HT1080 (cell line): ENCODE measurements at places on chromosomes 1 and 21.

DNA sequence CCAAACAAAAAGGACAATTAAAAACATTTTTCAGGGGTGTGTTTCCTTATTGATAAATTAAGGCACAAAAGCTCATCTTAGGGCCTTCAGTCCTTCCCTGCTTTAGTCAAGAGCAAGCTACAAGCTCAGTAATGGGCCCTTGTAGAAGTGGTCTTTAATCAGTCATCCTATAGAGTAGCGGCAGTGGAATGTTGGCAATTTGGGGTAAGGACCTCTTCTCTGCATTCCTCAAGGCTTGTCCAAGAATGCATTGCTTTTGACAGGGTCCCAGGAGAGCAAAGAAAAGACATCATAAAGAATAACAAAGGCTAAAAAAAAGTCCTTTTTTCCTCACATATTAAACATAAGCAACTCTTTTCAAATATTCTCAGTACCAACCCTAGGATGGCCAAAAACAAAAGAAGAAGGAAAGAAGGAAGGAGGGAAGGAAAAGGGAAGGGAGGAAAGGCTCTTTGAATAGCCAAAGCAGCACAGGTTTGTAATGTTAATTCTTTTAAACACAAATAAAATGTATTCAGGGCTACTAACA, 27.3 kb upstream of the CAMK1G start:
- DNase-seq = no peak

DNA sequence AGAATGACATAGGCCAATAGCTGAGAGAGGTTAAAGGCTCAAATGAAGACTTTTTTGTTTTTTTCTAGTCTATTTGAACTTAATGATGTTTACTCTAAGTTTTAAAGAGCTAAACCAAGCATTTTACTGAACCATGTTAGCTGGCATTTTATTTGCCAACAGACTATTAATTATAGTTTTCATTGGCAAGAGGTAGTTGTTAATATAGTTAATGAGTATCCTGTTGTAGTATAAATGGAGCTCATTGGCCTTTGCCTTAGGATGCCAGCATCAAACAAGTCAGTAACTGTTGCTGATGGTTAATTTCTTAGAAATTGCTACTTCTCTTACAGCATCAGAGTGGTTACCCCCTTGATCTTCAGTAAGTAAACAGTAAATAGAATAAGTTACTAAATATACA, 339.0 kb upstream of the B3GALT2 start:
- DNase-seq = no peak

DNA sequence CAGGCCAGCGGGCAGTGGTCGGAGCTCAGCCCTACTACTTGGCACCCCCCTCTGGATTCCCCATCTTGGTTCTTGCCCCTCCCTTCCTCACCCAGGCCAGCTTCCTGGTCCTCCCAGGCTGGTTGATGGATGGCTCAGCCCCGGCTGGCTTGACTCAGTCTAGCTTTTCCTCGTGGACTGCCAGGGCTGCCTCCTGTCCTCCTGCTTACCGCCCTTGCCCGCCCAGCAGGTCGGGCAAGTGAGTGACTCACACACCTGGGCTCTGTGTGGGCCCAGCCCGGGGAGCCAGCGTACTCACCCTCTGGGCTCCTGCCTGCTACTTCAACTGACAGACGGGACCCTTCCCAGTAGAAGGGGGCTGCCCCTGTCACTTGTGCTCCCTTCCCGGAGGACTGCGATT, 19.5 kb upstream of the ARHGEF10L start:
- DNase-seq = peak; percentile 15

- DNase-seq = peak; percentile 74
Observed at GRCh38 chr1:192225703-192226102, 67.4 kb downstream of the RGS18 start.

GRCh38 chr21:37863842-37864241, 52.4 kb downstream of the KCNJ6 start:
- DNase-seq = peak; percentile 61

GRCh38 chr21:25062061-25062460, 545.2 kb downstream of the MRPL39 start:
- peak; percentile 10 for DNase-seq

- no peak for DNase-seq
Observed at GRCh38 chr1:23126801-23127200, 41.9 kb downstream of the LUZP1 start.

DNA sequence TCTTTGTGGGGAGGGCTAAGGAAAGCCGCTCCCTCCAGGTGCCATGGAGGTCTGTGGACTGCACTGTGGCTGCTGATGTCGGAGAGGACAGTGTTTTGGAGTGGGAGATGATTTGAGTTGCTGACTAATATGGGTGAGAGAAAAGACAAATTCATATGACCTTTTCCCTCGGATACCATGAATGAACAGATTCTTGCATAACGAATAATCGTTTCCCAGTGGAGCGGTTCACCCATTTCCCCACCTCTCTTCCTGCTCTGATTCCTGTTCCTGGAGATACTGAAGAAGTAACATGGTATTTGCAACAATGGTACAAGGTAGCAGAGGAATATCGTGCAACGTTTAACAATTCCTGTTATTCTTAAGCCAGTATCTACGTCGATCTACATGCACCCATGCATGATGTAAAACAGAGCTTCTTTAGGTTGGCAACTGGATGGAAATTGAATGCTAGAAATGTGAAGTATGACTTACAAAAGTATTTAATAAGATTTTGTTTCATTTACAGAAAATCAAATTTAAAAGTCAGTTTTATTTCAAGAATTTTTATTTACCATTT, 227.1 kb downstream of the TOMM20 start:
- DNase-seq = no peak

- no peak for DNase-seq
Observed at GRCh38 chr1:60893136-60893930, 189.0 kb upstream of the NFIA start.

DNA sequence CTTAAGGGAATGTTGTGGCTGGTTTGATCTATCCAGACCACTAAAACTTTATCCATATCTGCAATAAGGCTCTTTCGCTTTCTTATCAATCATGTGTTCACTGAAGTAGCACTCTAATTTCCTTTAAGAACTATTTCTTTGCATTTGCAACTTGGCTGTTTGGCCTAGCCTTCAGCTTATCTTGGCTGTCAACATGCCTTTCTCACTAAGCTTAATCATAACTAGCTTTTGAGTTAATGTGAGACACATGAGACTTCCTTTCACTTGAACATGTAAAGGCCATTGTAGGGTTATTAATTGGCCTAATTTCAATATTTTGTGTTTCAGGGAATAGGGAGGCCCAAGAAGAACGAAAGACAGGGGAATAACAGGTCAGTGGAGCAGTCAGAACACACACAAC, 124.7 kb downstream of the TNFSF18 start:
- no peak for DNase-seq

- DNase-seq = peak; percentile 8
Observed at GRCh38 chr1:113647164-113647563, 112.1 kb downstream of the PHTF1 start.

GRCh38 chr1:223114871-223115270, 28.2 kb downstream of the TLR5 start:
- no peak for DNase-seq

DNA sequence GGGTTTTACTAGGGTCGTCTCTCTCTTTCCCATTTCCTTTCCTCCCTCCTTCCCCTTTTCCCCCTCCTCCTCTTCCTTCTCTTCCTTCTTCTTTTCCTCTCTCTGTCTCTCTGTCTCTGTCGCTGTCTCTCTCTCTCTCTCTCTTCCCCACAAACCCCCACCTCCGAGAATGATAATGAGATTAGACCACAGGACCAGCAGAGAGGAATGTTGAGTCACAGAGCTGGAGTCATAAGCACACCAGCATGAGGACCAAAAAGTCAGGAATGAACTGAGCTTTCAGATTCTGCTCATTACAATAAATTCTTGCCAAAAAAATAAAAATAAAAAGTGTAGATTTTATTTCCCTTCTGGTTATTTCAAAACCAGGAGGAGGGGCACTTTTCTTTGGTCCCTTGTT, 377.4 kb downstream of the LTN1 start:
- DNase-seq = peak; percentile 53

GRCh38 chr1:54167422-54168139, 14.8 kb upstream of the CDCP2 start:
- peak; percentile 80 for DNase-seq

DNA sequence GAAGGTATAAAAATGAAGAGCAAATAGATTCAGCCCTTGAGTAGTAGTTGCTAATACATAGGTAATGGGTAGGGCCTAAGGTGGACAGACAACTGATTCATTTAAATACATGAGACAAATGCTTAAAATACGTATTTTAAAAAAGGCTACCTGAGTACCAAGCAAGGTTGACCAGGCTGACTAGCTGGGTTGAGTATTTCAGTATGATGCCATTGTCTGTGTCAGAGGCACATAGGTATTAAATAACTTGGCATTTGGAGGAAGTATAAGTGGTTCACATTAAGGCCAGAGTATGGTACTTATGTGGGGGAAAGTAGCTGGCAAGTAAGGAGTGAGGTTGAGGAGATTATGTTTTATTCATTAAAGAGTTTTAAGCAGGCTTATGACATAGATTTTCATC, 19.4 kb downstream of the NEK7 start:
- no peak for DNase-seq

DNA sequence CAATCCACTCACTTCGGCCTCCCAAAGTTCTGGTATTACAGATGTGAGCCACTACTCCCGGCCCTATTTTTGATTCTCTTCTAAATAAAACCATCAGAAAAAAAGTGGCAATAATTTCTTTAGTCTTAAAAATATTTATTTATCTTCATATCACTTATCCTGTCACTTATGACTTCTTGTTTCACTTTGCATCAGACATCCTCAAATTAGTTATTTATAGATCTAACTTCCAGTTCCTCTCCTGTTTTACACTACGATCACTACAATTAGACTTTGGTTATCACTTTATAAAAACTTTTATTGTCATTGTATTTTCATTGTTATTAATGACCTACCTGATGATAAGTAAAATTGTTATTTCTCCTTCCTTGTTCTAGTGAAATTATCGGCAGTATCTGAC, 783.4 kb upstream of the BRINP3 start:
- no peak for DNase-seq

DNA sequence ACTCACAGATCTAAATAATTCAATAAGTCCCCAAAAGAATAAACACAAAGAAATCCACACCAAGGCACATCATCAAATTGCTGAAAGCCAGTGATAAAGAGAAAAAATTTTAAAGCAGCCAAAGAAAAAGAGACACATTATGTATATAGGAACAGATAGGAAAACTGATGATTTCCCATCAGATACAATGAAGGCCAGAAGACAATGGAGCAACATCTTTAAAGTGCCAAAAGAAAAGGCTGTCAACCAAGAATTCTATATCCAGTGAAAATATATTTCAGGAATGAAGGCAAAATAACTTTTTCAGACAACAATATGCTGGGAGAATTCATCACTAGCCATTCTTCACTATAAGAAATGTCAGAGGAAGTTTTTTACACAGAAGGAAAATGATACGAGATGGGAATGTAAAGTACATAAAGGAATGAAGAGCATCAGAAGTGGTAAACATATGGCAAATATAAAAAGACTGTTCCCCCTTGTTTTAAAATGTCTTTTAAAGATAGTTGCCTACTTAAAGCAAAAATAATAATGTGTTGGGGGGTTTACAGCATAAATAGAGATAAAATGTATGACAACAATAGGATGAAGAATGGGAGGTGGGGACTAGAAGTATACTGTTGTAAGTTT, 9.4 kb upstream of the MYOG start:
- no peak for DNase-seq

GRCh38 chr1:32817815-32818786, 648 bp downstream of the S100PBP start:
- DNase-seq = peak; percentile 65

- no peak for DNase-seq
Observed at GRCh38 chr1:223659711-223660110, 5.8 kb downstream of the CAPN8 start.

- DNase-seq = no peak
Observed at GRCh38 chr1:29825941-29826415, 589.7 kb downstream of the PTPRU start.

DNA sequence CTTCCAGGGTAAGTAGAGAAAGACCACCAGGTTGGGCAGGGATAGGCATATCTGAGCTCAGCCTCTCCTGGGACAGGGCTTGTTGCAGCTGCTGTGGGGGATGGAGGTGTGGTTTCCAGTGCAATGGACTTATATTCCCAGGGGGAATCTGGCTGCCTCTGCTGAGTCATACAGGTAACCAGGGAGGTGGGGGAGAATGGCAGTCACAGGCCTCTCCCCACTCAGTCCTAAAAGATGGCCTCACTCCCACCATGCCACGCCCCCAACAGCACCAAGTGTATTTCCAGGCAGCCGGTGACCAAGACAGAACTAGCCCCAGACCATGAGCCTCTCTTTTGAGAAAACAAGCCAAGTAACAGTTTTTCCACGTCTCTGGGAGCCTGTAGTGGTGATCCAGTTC, 1240.7 kb downstream of the BRINP3 start:
- DNase-seq = no peak

- no peak for DNase-seq
Observed at GRCh38 chr21:14858311-14858710, 206.5 kb downstream of the NRIP1 start.

GRCh38 chr1:85259912-85260274, 431 bp upstream of the C1orf52 start:
- no peak for DNase-seq

DNA sequence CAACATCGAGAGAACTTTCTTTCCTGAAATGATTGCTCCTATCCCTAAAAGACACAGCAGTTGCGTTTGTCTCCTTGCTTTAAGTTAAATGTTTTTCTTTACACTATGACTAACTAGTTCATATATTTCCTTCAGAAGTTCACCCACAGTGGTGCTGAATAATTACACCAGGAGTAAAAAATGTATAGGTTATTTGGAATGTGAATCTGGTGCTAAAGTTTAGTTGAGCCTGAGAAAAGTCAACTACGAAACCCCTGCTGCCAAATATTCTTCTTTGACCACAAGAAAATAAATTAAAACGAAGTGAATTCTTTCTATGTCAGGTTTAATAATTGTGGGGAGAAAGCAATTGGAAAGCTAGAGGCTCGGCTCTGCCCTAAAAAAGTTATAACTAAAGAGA, 52.8 kb downstream of the C4BPA start:
- no peak for DNase-seq

DNA sequence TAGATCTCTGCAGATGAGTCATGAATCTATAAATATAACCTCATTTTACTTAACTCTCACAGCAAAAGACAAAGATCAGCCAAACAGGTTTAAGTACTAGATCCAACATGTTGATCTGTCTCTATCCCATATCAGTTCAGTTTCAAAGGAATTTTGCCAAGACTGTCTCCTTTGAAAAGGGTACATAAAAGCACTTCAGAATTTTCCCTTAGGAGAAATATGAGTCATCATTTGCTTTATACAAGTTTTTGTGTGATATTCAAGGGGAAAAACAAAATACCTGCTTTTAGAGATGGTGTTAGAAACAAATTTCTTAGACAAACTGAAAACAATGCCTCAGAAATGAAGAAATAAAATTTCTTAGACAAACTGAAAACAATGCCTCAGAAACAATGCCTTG, 73.5 kb upstream of the LRRC7 start:
- DNase-seq = no peak

DNA sequence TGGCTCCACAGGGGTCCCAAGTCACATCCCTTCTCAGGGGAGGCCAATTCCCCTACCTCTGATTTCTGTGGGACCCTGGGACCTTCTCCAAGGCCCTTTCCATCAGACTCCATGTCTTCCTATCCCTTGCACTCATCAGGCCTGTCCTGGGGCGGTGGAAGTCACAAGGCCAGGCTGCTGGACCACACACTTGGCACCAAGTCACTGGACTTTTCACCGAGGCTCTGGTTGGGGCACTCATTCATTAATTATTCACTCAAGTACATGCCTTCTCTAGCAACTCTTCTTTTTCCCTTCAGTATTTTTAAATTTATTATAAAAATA, 11.2 kb upstream of the FOXO6 start:
- DNase-seq = no peak
